ENCODE measurements at places on chromosomes 5 and 9. TPM values are rescaled to one million over a fixed set of nuclear protein-coding genes. Genes with fewer than 3 reads are reported as not detected.

GRCh38 chr5:171495122-171495700 is 75.8 kb downstream of the FGF18 start:
- peak overlapping the region; percentile 80 for H3K27ac ChIP-seq
- H3K4me1 ChIP-seq: peaks cover 14% of the 10 kb centered on the region
- DNase-seq: no peak
- H3K4me3 ChIP-seq: no peak overlapping the region
- H3K36me3 ChIP-seq: no peaks in the 10 kb centered on the region

GRCh38 chr9:110900917-110901316 is 137.4 kb downstream of the LPAR1 start:
- H3K27me3 ChIP-seq: no peaks in the 10 kb centered on the region
- H3K27ac ChIP-seq: peak overlapping the region; percentile 58
- peaks cover 13% of the 10 kb centered on the region for H3K36me3 ChIP-seq
- H3K4me3 ChIP-seq: no peak overlapping the region

DNA sequence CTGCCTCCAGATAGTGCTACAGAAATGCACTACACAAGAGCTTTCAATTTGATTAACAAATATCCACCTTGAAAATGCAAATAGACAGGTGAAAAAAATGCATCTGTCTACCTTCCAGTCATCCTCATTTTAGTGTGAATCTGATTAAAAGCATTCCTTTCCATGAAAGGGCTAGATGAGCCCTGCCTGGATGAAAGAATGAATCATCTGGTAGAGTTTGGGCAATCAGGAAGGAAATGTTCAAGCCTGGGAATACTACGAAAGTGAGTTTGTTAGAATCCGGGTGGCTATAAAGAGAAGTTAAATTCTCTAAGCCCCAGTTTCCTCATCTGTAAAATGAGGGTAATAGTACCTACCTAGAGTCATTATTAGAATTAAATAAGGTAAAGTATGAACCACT is 142.6 kb downstream of the FAM114A2 start:
- H3K27me3 ChIP-seq: no peaks in the 10 kb centered on the region
- no peaks in the 10 kb centered on the region for H3K36me3 ChIP-seq
- H3K4me1 ChIP-seq: 0 out of 2 replicates have a peak, but pooled peaks cover 3% of the 10 kb centered on the region
- no peak overlapping the region for H3K4me3 ChIP-seq
- no peak overlapping the region for H3K27ac ChIP-seq
- DNase-seq: peak; percentile 11

GRCh38 chr5:10601246-10602030 is 37.6 kb downstream of the ANKRD33B start:
- H3K27me3 ChIP-seq: no peaks in the 10 kb centered on the region
- peaks cover 10% of the 10 kb centered on the region for H3K4me1 ChIP-seq
- H3K27ac ChIP-seq: peak overlapping the region; percentile 15
- peak; percentile 91 for DNase-seq

PTPA gene
- 93.6 TPM for total RNA-seq

GRCh38 chr5:157540124-157540523 is 35.5 kb downstream of the ADAM19 start:
- H3K4me3 ChIP-seq: no peak overlapping the region
- peaks cover 7% of the 10 kb centered on the region for H3K36me3 ChIP-seq
- DNase-seq: no peak
- H3K27ac ChIP-seq: peak overlapping the region; percentile 61
- H3K4me1 ChIP-seq: peaks cover 38% of the 10 kb centered on the region
- H3K27me3 ChIP-seq: no peaks in the 10 kb centered on the region

Data from IMR-90 (cell line).